ENCODE measurements at places on chromosomes 3 and 15.

DNA sequence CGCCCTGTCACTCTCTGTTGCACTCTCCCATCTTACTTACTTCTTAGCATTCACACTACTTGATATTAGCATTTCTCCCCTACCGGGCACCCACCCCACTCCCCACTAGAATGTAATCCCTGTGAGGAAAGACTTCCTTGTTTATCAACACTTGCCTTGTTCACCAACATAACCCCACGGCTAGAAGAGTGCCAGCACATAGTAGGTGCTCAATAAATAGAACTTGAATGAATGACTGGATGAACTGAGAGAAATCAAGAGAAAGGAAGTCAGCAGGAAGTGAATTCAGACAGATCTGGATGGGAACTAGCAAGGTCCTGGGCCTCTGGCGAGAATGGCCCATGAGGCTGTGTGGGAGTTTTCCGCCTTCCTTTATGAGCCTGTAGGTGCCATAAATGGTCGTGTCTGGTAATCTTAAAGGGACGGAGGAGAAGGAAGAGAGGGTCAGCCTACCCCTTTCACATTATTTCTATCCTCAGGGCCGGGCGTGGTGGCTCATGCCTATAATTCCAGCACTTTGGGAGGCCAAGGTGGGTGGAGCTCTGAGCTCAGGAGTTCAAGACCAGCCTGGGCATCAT, 42.4 kb upstream of the HERC1 start:
- no peak for DNase-seq

- no peak for DNase-seq
Measured at GRCh38 chr15:49293941-49294340, 123.9 kb downstream of the GALK2 start.

- DNase-seq = no peak
Measured at GRCh38 chr15:85457392-85457968, 77.1 kb downstream of the AKAP13 start.

DNA sequence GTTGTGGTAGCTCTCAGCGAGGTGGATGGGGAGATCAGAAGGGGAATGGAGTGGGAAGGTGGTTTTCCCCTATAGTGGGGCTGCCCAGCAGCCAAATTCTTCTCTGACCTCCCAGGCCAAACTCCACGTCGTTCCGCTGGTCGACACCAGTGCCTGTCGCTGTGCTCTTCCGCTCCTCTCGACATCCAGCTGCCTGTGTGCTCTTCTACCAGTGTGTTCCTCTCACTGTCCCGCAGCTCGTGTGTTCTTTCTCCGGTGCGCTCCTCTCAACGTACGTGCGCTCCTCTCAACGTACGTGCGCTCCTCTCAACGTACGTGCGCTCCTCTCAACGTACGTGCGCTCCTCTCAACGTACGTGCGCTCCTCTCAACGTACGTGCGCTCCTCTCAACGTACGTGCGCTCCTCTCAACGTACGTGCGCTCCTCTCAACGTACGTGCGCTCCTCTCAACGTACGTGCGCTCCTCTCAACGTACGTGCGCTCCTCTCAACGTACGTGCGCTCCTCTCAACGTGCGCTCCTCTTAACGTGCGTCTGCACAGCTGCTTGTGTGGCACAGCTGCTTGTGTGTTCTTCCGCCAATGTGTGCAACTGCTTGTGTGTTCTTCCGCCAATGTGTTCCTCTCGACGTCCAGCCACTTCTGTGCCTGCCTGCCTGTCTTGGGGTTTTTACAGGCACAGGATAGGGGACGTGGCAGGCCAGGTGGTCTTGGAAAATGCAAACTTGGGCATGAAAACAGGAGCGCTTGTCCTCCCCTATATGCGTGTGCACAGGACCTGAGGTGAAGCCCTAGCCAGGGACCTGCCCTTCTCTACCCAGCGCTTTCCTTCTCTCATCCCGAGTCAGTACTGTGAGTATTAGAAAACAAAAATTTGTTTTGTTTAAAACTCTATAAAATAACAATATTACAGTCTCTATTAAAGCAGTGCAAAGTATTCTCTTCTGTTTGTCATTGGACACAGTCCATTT, 991.1 kb downstream of the GBE1 start:
- no peak for DNase-seq

- no peak for DNase-seq
Measured at GRCh38 chr15:25331860-25332259, 107.0 kb downstream of the UBE3A start.

GRCh38 chr15:89299896-89300295, 34.7 kb downstream of the POLG start:
- no peak for DNase-seq

DNA sequence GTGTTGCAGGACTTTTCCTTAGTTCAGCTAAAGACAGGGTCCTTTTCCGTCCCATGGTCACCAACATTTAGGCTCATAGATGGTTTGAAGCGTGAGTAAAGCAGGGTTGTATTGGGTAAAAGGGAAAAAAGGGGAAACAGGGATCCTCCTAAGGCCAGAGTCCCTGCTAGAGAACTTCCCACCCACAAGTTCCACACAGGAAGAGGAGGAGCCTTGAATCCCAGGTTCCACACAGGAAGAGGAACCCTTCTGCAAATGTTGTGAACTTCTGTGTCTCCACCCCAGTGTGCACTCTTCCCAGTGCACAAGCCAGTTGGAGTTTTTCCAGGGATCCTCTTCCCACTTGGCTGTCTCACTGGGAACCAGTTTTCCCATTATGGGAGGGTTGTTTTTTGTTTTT, 27.6 kb upstream of the ATP8B4 start:
- DNase-seq = no peak

GRCh38 chr3:194296454-194297263, 54.5 kb downstream of the CPN2 start:
- peak; percentile 57 for DNase-seq
